ENCODE measurements at places on chromosomes 16 and 17. TPM values are rescaled to one million over a fixed set of nuclear protein-coding genes. Genes with fewer than 3 reads are reported as not detected.

Gene CACNA1G
- 0.37 TPM for total RNA-seq

Gene PLXDC1
- 3.2 TPM for total RNA-seq

Gene ASGR2
- total RNA-seq = not detected

Gene IRX5
- total RNA-seq = 0.12 TPM

DNA sequence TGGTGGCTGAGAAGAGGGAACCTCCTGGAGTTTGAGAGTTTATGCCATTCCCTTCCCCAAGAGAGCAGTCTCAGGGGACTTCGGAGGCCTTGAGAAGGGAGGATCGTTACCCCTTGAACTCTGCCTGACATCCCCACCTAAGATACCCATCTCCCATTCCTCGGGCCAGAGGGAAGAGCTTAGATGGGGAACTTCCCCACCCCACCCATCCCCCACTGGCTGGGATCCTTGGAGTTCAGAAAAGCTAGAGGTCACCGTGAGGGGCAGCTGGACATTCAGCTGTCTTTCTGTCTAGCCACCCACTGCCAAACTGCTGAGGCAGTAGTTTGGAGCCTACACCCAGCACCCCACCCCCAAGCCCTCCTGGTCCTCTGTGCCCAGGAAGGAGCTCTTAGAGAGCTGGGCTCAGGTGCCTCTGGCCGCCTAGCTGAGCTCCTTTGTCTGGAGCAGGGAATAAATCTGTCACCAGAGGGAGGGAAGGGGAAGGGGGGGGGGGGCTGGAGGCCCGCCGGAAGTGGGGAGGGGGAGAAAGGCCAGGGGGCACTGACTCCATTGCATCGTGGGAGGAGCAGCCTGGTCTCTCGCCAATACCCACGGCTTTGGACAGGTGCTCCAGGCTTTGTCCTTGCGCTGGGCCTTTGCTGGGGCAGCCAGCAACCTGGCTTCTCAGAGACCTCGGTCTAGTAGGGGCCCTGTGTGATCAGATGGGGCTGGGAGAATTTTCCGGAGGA, 1.0 kb downstream of the HSD11B2 start:
- no peak for DNase-seq
